ENCODE measurements at places on chromosomes 1 and 21.

GRCh38 chr1:209537336-209538114 is 46.0 kb upstream of the CAMK1G start:
- DNase-seq, result no peak

DNA sequence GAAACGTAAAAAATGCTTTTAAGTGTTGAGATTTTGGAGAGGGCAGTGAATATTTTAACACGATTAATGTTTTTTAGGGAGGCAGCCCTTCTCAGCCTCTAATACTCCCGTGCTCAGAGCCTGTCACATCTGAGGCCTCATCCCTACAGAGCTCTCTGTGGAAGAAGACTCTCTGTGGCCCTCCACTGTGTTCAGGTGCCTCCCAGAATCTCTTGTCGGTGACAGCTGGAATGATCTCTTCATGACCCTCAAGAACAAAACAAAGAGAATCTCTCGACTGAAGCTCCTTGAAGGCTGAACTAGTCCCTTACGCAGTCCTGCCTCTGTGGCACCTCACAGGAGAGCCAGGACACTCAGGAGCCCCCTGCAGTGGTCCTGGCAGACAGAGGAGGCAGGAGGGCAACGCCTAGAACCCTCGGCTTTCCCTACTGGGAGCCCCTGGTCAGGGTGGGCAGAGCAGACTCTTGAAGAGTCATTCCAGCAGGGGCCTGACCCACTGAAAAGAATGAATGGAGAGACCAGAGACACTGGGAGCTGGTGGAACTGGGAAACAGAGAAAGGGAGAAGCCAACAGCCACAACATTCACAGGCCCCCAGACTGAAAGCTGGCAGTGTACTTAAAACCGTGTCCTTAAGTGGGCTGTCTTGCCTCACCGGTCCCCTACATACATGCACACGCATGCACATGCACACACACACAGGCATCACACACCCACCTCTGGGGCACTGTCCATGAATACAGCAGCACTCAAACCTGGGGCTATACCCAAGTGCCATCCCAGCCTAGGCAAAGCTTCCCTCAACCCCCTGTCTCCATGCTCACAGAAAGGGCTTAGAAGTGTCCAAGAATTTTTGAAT is 67.5 kb upstream of the ANGPTL1 start:
- DNase-seq, result no peak

- DNase-seq, result no peak
These were observed 64.3 kb downstream of the OPTC start for GRCh38 chr1:203558064-203558760.

DNA sequence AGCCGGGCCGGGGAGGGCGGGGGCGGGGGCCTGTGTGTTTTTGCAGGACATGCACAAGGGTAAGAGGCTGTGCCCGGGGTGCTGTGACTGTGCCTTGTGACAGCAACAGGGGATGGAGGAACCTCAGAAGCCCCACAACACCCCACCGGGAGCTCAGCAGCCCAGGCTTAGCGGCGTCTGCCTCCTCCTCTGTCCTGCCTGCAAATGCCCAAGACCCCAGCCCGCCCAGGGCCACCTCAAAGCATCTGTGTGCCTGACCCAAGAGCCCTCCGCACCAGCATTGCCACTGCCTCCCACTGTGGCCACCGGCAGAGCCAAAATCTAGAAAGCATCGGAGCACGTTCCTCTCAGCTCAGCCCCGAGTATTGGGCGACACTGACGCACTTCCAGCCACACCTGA is 2.7 kb upstream of the ACTRT2 start:
- no peak for DNase-seq

- no peak for DNase-seq
These were observed 28.3 kb upstream of the KIF26B start for GRCh38 chr1:245126530-245126929.

- no peak for DNase-seq
These were observed 18.5 kb upstream of the S100A7 start for GRCh38 chr1:153478692-153479618.

DNA sequence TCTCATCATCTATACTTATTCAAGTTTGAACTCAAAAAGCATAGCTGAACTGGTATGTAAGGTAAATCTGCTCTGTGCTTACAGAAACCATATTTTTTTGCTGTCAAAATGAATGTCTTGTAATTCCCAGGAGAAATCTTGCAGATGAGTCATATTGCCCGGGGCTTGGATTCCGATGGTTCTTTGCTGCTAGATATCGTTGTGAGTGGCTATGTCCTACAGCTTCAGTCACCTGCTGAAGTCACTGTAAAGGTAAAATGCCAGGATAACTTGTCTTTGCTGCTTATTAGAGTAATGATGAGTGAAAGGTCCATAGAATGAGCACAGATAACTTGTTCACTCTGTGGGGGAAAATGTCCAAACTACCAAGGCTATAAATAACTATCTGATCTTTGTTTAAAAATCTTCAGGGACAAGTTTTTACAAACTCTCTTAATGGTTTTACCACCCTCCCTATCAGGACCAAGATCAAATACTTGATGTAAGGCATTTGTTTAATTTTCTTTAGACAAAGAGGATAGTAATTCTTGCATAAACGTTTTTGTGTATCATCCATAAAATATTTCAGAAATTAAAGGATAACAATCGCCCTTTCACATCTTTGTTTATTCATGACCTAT is 222.3 kb downstream of the TPR start:
- no peak for DNase-seq

- DNase-seq, result no peak
These were observed 82.8 kb downstream of the DYRK1A start for GRCh38 chr21:37449302-37449937.

DNA sequence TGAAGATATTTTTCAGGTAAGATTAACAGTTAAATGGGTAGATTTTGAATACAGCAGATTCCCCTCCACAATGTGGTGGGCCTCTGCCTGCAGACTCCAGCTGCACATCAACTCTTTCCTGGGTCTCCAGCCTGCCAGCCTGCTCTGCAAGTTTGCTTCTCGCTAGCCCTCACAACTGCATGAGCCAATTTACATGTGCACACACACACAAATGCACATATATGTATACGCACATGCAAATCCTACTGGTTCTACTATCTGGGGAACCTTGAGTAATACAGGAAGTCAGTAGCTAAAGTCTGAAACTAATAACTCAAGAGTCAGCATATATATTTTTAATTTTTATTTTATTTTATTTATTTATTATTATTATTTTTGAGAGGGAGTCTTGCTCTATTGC is 34.8 kb upstream of the QSOX1 start:
- no peak for DNase-seq

DNA sequence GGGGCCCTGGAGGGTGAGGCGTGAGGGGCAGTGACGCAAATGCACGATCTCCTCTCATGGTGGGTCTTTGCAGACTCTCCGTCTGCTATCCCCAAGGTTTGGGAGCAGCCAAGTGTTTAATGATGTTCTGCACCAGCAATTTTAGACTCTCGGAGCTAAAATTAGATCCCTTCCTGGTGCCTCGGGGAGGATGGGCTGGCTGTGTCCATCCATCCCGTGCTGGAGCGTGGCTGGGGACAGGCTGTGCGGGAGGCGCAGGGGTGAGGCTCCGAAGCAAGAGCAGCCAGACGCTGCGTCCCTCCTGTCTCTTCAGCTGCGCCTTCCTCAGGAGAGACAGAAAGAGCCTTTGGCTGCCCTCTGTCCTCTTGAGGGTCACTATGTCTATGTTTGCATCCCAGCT is 387.6 kb downstream of the CAMTA1 start:
- no peak for DNase-seq

- no peak for DNase-seq
These were observed 190.5 kb downstream of the TOMM20 start for GRCh38 chr1:234938135-234938534.

DNA sequence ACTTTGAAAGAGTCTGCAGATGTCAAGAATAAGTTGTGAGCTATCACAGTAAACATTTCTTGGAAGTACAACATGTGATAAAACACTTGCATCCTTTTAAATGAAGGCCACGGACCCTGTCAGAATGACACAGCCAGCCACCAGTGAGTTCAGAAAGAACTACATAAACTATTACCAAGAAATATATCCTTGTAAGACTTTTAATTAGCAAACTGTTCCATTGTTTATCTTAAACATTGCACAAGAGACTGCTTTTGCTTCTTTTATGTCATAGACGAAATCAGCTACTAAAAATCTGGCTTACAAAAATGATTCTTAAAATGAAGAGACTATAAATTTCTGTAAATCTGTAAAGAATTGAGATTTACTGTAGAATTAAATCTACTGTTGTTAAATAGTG is 17.9 kb downstream of the LRRC7 start:
- DNase-seq, result no peak

GRCh38 chr1:198150369-198150768 is 6.4 kb upstream of the NEK7 start:
- DNase-seq, result no peak

GRCh38 chr1:35453031-35453430 is 104.2 kb downstream of the KIAA0319L start:
- DNase-seq, result no peak

DNA sequence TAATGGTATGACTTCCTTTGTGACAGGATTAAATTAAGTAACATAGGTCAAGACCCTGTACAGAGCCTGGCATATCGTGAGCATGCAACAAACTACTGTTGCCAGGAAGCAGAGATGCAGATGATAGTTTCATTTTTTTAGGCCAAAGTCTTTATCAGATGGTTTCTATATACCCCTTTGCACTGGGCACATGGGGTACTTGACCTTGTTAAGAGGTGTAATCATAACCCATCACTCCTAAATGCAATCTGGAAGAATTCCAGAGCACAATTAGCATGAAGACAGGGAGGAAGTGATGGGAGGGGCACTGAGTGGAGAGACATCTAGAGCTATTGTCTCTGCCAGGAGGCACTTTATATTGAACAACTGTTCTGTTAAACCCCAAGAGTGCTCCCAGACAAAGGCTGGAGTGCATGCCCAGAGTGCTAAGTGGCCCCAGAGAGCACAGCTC is 22.1 kb downstream of the ZBTB17 start:
- no peak for DNase-seq

GRCh38 chr1:226349801-226350518 is 41.0 kb upstream of the LIN9 start:
- no peak for DNase-seq

DNA sequence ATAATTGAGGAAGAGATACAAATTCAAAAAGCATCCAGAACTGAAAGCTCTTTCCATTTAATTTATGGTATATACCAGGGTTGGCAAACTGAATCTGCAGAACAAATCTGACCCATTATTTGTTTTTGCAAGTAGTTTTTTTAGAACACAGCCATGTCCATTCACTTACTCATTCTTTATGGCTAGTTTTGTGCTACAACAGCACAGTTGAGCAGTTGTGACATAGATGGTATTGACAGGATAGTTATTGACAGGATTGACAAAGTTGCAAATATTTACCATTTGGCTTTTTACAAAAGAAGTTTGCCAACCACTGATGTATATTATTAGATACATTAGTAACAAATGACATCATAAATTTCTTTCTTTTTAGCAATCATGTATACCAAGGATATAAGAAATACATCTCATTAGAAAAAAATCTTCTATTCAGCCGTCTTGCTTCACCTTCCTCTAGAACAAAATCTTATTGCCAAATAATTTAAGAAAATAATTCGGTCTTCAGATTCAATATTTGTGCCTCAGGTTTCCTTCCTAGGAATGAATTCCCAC is 9.4 kb downstream of the ADAMTS1 start:
- no peak for DNase-seq

DNA sequence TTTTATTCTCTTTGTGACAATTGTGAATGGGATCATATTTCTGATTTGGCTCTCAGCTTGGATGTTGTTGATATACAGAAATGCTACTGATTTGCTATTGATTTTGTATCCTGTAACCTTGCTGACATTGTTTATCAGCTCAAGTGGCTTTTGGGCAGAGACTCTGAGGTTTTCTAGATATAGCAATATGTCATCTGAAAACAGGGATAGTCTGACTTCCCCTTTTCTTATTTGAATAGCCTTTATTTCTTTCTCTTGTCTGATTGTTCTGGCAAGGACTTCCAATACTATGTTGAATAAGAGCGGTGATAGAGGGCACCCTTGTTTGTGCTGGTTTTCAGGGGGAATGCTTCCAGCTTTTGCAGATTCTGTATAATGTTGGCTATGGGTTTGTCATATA is 150.8 kb downstream of the FASLG start:
- no peak for DNase-seq

DNA sequence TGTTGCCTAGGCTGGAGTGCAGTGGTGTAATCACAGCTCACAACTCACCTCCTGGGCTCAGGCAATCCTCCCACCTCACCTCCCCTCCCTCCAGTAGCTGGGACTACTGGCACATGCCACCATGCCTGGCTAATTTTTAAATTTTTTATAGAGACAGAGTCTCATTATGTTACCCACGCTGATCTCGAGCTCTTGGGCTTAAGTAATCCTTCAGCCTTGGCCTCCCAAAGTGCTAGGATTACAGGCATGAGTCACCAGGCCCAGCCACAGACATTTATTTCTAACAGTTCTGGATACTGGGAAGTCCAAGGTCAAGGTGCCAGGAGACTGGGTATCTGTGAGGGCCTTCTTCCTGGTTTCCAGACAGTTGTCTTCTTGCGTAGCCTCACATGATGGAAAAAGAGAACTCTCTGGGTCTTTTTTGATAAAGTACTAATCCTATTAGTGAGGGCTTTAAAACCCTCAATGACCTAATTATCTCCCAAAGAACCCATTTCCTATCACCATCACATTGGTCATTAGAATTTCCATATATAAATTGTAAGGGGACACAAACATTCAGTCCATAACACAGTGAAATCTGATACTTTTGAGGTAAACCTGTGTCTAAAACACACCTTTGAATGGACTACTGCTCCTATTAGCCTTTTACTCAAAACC is 67.9 kb downstream of the PHACTR4 start:
- DNase-seq, result no peak

DNA sequence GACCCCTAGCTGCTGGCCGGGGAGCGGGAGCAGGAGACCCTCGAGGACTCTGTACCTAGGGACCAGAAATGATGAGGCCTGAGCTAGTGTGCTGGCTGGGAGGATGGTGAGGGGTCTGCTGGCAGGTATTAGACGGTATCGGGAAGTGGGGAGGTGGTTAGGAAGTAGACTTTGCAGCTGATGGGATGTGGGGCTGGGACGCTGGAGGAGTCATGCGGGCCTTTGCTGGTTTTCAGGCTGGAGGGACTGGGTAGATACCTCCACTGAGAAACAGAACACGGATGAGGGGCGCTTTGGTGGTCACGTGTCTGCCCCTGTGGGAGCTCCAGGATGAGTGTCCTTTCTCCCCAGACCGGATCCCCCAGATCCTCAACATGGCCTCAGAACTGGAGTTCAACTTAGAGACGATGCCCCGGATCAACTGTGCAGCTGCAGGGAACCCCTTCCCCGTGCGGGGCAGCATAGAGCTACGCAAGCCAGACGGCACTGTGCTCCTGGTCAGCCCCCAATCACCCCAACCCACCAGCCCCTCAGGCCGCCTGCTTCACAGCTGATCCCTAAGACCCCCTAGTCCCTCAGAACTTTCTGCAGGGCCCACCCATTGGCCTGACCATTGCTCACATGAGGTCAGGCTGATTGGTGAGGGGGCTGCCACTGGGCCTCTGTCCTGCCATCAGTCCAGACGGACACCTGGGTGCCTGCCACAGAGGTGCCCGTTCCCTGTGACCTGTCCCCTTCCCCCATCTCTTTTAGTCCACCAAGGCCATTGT is 8.0 kb downstream of the TIE1 start:
- DNase-seq, result no peak
